DMS53 (cell line): ENCODE measurements at places on chromosomes 4 and X.

GRCh38 chr4:38757945-38758600 is 24.7 kb downstream of the TLR10 start:
- peak; percentile 63 for DNase-seq

DNA sequence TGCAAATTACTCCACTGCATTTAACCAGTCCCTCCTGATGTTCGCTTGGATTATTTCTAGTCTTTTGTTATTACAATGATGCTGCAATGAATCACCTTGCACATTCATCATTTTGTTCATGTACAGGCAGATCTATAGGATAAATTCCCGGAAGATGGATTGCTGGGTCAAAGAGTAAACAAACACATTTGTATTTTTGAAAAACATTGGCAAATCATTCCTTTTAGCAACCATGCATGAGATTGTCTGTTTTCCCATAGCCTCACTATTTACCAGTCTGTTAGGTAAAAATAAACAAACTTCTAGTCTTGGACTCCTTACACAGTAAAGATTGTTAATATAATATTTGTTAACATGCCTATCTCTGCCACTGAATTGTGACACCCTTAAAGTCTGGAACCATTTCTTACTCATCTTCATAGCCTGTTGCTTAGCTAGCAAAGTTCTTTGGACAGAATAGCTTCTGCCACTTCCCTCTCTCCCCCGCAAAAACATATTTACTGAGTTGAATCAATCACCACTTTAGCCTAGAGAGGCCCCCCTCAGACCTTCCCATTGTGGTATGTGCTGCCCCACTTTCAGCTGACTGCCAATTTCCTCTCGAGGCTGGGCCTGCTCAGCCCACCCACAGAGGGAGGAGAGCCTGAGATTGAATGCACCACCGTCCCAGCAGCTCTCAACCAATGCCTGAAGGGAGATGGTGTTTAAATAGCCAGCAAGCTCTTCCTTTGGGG is 108.4 kb upstream of the ATXN3L start:
- peak; percentile 2 for DNase-seq

- no peak for DNase-seq
Observed at GRCh38 chrX:27078371-27078770, 384.8 kb downstream of the PPP4R3C start.

DNA sequence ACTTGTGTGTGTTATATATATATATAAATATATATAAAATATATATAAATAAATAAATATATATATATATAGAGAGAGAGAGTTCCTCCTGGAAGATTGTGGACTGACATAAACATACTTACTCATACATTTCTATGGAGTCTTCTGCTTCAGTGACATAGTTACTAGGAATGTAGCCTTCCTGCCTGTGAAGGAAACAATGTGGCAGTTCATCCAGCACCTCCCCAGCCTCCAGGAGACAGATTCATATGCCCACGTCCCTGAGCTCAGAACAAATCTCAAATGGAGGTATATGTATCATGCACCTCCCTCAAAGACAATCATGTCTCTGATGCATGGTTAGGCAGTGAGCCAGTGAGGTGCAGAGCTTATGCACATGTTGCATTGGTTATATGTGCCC is 11.4 kb upstream of the TIMM8A start:
- no peak for DNase-seq
